ENCODE measurements at places on chromosomes 12 and 14.

DNA sequence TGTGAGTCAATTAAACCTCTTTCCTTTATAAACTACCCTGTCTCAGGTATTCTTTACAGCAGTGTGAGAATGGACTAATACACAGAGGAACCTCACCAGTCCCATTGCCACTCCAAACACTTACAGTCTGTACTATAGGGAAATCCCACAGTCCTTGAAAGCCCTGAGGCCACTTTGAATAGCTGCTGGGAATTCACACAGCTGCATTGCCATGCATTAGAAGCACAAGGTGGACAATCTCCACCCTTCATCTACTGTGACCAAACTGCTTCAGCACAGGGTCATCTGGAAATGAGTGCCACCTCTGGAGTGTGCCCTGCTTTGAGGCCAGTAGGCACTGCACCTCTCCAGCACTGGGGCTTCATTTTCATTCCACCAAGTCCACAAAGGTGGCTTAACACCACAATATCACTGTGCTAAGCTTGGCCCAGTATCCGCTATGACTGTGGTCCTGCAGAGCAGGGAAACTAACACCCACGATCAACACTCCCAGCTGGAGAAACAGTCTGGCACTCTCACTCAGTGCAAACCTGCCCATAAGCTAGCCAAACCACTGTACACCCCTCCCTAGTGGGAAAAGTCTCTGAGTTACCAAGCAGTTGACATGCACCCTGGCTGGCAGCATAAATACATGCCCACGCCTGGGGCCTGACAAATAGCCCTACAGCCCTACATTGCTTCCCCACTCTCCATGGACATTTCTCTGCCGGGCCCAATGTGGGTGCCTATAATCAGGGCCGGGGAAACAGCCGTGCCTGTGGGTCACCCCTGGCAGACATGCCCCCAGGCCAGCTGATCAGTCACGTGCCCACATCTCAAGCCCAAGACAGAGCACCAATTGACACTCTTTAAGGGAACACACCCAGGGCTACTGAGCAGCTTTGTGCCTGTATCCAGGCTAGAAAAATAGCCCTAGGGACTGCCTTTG, 294.3 kb upstream of the MGAT4C start:
- no peak for DNase-seq

- no peak for DNase-seq
These were observed 53.4 kb downstream of the ZFC3H1 start for GRCh38 chr12:71610031-71610795.

DNA sequence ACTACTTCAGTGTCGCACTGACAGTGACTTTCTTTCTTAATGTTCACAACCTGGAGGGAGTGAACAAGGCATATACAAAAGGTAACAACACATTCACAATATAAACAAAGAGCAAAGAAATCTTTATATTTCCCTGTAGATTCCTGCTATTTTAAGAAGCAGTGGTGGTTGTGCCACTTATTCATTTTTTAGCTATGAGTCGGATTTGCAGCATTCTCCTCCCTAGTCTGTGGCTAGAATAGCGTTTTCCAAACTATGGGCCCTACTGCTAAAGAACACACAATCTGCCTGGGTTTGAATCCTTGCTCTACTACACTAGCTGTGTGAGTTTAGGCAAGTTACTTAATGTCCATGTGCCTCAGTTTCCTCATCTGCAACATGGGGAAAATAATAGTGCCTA, 18.6 kb upstream of the MDM1 start:
- DNase-seq, result no peak

DNA sequence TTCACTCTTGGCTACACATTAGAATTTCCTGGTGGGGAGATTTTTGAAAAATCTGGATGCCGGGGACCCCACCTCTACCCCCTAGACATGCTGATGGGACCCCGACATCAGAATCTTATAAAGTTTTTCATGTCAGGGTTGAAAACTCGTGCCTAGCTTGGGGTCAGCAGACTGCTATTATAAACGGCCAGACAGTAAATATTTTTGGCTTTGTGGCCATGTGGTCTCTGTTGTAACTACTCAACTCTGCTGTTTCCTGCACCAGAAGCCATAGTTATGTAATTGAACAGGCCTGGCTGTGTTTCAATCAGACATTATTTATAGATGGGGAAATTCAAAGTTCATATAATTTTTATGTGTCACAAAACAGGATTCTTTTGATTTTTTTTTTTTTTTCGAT, 41.6 kb downstream of the ACACB start:
- DNase-seq, result no peak

- DNase-seq, result no peak
These were observed 678.5 kb upstream of the TBX3 start for GRCh38 chr12:115362339-115362976.

GRCh38 chr14:99067927-99068326, 204.1 kb downstream of the BCL11B start:
- no peak for DNase-seq

- DNase-seq, result no peak
These were observed 2.4 kb upstream of the AEBP2 start for GRCh38 chr12:19436931-19437330.

GRCh38 chr12:89424846-89425245, 72.5 kb upstream of the DUSP6 start:
- DNase-seq, result no peak
